Stimulated activated CD4-positive, alpha-beta T cell treated with anti-CD3 and anti-CD28 coated beads, Interleukin-1b, Interleukin-23, amount 100 ng/mL, for 1 hour (primary cell): ENCODE measurements at places on chromosomes 6 and 20.

GRCh38 chr6:33384581-33385020 lies 7.0 kb upstream of the KIFC1 start:
- no peak for DNase-seq

DNA sequence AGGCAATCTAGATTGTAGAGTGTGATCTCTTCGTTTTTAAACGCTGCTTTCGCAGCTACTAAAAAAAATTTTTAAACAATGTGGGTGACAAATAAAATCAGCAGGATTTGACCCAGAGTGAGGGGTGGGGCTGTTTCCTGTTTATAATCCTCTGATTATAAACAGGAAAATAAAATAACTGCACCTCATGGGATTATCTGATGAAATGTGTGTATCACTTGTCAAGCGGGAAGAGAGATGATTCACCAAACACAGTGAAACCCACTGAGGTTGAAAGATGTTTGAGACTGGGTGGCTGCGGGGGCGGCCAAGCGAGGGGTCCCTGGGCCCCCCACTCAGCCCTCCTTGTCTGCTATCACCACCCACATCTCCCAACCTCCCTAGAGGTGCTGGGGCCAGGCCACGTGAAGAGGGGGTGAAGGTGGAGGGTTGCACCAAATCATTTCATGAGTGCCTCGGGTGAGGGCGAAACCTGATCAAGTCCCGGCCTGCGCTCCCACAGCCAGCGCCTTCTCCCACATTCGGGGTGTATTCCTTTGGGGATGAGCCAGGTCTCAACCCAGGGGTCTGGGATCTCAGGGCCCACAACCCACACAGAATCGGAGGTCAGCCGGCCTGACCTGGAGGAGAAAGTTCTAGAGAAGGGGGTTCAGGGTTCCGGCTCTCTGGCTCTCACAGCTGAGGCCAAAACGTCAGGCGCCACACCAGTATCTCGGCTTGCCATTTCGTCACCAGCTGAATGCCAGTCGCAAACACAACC lies 212.5 kb downstream of the BMP7 start:
- no peak for DNase-seq

DNA sequence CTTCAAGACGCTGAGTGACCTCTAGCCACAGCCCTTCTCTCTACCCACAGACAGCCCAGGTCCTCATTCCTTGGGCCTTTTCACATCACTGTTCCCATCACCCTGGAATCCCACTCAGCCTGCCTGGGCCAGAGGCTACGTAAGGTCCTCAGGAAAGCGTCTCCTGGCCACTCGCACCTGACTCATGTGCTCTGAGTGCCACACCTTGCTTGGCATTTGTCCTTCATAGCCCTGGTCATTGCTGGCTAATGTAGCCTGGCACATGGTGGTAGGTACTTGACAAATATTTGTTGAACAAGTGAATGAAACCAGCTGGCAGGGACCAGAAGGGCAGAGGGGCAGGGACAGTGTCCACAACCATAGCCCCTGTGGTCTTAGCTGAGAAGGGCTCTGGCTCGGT lies 50.6 kb upstream of the FANCE start:
- no peak for DNase-seq

- no peak for DNase-seq
Observed at GRCh38 chr20:43755390-43755789, 28.6 kb upstream of the GTSF1L start.

GRCh38 chr6:34597605-34598353 lies 41.6 kb upstream of the SPDEF start:
- no peak for DNase-seq

- DNase-seq = no peak
Observed at GRCh38 chr20:10075606-10076005, 40.8 kb downstream of the ANKEF1 start.

DNA sequence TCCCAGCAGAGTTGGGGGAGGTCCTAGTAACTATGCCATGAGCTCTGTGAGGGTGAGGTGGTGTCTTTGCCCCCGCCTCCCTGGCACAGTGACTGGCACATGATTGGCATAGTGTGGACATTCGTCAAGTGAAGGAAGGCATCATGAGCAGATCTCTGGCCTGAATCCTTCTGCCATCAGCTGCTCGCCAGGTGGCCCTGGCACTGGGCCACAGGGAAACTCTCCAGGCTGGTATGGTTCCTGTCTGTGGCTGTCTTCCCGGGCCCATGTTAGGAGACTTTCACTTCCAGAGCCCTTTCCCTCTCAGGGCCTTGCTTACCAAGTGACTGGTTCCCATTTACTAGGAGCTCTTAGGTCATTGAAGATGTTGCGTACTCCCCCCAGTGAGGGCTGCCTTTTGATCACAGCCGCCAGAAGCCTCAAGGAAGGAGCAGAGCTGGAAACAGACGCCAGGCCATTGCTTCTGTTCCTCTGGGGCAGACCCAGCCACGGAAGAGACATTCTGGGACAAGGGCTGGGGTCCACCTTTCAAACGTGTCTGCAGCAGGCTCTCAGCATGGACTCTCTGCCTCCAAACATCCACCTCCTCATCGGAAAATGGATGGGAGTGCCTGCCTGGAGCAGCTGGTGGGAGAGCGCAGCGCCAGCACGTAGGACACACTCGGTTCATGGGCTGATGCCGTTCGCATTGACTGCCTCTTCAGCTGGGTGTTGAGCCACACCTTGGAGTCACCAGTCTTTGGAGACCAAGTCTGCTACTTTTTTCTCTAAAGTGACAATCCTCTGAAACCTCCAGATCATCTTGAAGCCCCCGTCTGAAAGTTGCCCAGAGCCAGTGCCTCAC lies 67.2 kb downstream of the PTPN1 start:
- no peak for DNase-seq

GRCh38 chr20:41415191-41415590 lies 48.6 kb upstream of the EMILIN3 start:
- DNase-seq = no peak

- DNase-seq = no peak
Observed at GRCh38 chr6:133242637-133243585, 1.8 kb downstream of the EYA4 start.

- DNase-seq = no peak
Observed at GRCh38 chr6:17225767-17226630, 55.2 kb upstream of the RBM24 start.

- no peak for DNase-seq
Observed at GRCh38 chr6:2354138-2354491, 108.7 kb upstream of the GMDS start.

- no peak for DNase-seq
Observed at GRCh38 chr20:22160101-22160652, 424.2 kb downstream of the FOXA2 start.

DNA sequence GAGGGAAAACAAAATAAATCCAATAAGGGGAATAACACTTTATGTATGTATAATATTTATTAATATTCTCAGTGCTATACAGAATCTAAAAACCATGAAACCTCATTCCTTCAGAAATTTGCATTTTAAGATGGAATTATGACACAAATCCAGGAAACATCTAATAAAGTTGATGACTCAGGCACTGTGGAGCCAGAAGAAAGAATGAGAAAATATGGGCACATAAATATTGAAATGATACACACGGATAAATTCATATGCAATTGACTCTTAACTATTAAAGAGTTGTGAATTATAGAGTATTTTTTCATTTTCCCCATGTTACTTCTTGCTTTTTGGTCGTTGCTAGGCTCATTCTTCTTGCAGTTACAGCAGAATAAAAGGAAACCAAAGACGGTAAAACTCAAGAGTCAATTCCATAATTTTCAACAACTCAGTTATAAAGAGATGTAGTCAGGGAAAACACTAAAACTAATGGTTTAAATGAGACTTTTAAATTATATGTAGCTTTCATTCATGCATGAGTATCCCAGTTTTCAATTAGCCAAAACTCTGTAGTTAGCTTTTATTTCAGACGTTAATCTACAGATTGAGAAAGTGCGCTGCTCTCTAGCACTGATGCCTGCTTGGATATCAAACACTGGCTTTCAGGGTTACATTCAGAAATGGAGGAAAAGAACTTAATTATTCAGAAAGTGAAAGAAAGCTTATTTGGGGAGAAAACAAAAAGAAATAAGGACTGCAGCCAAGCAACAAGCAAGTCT lies 95.4 kb downstream of the ADGRB3 start:
- no peak for DNase-seq

GRCh38 chr6:169240125-169240524 lies 13.5 kb downstream of the THBS2 start:
- DNase-seq = no peak

DNA sequence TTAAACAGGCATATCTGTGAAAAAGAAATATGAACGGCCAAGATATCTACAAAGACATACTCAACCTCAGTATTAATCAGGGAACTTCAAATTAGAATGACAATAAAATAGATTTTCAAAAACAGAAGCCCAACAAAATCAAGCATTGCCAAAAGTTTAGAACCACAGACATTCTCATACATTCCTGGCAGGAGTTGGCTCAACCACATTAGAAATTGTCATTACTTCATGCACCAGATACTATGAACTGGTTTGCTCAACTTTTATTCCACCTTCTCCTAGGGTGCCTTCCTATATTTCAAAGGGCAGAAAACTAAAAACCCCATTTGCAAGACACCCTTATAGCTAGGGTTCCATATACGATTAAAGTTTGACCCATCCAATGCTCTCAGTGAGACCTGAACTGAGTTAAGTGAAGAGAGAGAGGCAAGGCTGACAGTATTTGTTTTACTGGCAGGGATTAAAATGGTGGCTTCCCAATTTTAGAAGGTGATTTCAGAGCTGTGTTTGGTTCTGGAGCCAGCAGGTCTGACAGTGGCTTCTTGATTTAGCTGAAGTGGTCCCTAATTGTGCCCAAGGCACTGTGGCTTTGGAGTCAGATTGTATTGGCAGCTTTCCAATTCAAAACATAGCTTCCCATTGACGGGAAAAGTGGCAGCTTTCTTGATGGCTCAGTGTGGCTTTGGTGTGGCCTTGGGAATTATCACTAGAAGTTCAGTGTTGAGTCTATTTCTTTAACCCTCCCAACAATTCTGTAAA lies 77.1 kb upstream of the CDYL start:
- DNase-seq = no peak

GRCh38 chr6:36266913-36267644 lies 2.8 kb upstream of the PNPLA1 start:
- no peak for DNase-seq

- no peak for DNase-seq
Observed at GRCh38 chr6:22413681-22414311, 117.0 kb upstream of the PRL start.

GRCh38 chr6:14036911-14037310 lies 80.7 kb upstream of the CD83 start:
- no peak for DNase-seq

GRCh38 chr20:47296950-47297349 lies 59.5 kb downstream of the ZMYND8 start:
- no peak for DNase-seq

GRCh38 chr6:708237-708598 lies 15.3 kb upstream of the EXOC2 start:
- DNase-seq = no peak

DNA sequence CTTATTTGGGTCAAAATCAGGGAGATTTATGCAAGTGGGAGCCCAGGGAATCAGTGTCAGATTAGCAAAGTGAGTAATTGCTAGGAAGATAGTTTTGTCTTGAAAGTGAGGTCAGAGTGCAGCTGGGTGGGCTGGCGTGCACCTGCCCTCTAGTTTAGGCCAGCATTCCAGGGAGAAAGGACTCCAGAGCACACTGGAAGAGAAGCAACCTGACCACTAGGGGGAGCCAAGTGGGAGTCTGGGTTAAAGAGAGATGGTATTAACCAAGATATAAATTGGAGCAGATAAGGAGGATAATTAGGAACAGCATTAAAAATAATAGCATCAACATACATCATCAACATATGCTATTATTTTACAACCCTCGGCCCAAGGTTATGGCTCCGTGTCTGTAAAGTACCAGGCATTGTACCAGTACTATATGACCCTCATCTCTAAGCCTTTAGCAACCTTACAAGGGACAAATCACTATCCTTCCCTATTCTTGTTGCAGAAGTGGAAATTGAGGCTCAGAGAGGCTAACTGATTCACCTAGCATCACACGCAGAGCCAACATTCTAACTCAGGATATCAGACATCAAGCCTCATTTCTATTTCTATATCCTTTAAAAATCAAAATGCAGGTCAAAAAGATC lies 57.8 kb downstream of the SLC2A10 start:
- no peak for DNase-seq

- DNase-seq = no peak
Observed at GRCh38 chr20:34110745-34111641, 1.1 kb downstream of the EIF2S2 start.

DNA sequence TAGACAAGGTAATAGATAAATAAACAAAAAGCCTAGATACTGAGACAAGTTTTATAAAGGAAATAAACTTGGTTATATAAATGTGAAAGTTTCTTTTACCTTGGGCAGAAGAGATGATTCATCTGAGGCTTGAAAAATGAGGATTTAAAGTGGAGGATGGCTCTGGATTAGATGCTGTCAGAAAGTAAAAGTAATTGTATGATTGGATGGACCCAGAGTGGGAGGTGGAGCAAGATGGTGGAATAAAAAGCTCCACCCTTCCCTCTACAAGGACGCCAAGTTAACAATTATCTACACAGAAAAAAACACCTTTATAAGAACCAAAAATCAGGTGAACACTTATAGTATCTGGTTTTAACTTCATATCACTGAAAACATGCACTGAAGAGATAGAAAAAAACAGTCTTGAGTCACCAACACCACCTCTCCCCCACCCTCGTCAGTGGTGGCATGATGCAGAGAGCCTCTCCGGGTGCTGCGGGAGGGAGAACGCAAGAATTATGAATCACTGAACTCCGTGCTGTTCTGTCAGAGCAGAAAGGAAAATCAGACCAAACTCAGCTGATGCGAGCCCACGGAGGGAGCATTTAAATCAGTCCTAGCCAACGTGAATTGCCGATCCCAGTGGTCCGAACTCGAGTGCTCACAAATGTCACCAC lies 84.7 kb upstream of the GJE1 start:
- DNase-seq = no peak

GRCh38 chr20:51305316-51306052 lies 237.0 kb downstream of the NFATC2 start:
- no peak for DNase-seq

GRCh38 chr6:147071776-147072175 lies 132.4 kb upstream of the STXBP5 start:
- DNase-seq = no peak

- DNase-seq = no peak
Observed at GRCh38 chr6:18883851-18884250, 496.7 kb downstream of the RNF144B start.

GRCh38 chr6:3623451-3624249 lies 127.9 kb downstream of the PXDC1 start:
- DNase-seq = no peak

DNA sequence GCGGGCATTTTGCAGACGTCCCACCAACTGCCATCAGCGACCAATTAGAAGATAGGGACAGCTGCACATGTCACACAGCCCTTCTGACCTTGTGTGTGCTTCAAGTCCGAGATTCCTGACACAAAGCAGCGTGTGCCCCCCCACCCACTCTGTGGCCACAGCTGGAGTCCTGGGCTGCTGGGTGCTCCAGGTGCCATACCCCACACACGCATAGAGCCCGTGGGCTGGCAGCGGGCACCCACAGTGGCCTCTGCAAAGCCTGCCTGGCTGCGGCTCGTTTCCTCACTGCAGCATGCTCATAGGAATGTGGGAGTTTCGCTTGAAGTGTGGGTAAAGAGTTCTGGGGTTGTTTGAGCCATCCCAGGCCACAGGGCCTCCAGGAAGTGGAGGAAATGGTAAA lies 2.5 kb upstream of the ADRM1 start:
- no peak for DNase-seq
